Adipocyte (in vitro differentiated cells): ENCODE measurements at places on chromosomes 2 and 18.

DNA sequence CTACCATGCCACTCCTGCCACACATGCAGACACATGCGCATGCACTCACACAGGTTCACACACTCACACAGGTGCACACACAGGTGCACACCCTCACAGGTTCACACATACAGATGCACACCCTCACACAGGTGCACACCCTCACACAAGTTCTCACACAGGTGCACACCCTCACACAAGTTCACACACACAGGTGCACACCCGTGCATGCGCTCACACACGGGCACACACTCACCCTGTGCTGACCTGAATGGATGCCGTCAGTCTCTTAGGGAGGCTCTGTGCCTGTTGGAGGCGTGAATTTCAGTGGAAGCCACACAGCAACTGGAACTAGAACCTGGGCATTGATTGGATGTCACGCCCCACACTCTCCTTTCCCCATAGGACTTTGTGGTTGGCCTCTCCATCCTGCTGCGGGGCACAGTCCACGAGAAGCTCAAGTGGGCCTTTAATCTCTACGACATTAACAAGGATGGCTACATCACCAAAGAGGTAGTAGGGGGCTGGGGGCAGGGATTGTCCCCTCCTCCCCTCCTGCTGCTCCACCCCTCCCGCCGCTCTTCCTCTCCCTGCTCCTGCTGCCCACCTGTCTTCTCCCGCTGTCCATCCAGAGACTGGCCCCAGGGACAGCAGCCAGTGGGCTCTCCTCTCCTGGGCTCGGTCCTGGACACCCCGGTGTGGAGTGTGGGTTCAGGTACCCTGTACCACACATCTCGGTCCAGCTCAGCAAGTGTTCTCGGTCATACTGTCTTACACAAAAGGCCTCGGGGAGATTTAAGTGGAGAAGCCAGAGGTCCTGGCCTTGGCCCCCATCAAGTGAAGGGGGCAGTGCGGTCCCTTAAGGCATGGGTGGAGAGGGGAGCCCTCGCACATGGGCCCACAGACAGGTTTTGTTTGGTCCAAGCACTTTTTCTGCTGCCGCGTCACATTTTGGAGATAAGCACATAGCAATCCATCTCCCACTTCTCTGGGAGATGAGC, 21.0 kb upstream of the FAHD2A start:
- DNase-seq, result no peak

- DNase-seq, result peak; percentile 4
Observed at GRCh38 chr2:232146294-232146693, 184.8 kb downstream of the DIS3L2 start.

- DNase-seq, result no peak
Observed at GRCh38 chr2:128580988-128581848, 262.6 kb upstream of the HS6ST1 start.

GRCh38 chr2:79972661-79973060, 331.9 kb downstream of the LRRTM1 start:
- no peak for DNase-seq

DNA sequence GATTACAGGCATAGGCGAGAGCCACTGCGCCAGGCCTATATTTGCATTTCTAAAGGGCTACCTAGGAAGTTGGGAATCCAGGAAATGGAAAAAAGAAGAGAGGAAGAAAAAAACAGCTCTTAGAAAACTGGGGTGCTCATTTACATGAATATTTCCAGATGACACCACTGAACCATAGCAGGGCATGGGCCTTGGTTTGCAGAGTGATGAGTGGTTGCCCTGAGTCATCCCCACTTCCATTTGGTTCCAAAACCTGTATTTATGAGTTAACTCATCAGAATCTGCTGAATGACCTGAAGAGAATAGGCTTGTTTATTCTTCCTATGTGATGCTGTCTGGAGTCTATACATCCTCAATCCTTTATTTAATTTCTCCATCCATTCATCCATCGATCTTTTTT, 36.2 kb downstream of the EHD3 start:
- peak; percentile 40 for DNase-seq

- no peak for DNase-seq
Observed at GRCh38 chr2:200453853-200454534, 55.9 kb downstream of the KCTD18 start.

DNA sequence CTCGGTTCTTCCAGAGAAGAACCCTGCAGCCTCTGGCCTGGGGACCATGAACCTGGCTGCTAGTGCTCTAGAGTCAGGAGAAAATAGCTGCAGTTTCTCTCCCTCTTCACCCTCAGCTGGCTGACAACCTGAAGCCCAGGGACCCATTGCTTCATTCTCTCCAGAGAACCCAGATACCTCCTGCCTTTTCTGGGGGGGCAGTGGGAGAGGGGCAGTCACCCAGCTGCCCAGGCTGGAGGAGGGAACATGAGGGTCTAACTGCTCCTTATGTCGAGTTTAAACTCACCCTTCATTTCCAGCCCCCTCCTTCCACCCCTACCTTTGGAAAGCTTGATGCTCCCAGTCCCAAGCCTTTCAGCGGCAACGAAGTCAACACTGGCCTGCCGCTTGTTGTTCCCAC, 7.6 kb upstream of the ZFAND2B start:
- DNase-seq, result no peak

DNA sequence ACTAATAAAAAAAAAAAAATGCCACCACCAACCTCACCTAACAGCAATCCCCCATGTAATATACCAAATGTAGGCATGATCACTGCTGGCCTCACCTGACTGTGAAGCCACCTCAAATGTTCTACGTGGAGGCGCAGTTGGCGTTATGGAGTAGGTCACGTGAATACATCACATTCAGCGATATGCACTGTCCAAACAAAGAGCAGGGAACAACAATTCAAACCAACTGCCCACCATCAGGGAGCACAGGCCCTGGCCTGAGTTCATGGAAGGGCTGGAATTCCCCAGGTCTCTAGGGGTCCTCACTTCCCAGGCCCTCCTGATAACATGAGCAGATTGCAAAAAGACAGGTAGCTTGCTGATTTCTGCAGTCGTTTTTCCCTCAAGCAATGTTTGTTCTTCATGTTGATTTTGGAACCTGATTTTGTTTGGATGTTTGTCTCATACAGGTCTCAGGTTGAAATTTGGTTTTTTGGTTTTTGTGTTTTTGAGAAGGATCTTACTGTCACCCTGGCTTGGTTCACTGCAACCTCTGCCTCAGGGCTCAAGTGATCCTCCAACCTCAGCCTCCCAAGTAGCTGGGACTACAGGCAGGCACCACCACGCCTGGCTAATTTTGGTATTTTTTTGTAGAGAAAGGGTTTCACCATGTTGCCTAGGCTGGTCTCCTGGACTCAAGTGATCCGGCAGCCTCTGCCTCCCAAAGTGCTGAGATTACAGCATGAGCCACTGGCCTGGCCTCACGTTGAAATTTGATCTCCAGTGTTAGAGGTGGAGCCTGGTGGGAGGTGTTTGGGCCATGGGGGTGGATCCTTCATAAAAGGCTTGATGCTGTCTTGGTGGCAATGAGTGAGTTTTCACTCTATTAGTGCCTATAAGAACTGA, 15.5 kb downstream of the TBC1D8 start:
- no peak for DNase-seq

DNA sequence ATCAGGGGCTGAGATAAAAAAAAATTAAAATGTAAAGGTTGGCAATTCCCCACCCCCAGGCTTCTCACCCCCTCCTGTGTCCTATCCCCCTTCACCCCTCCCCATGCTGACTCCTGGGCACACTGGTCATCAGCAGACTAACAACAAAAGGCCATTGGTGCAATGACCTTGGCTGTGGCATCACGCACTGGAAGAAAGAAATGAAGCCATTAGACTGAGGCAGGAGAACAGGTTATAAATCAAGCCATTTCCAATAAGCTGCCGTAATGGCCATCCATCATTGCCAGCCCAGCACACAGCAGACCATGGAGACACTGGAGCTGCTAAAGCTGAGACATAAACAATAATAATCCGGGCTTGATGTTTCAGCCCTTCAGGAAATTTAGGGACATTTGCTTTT, 342.4 kb upstream of the ETAA1 start:
- DNase-seq, result no peak

- no peak for DNase-seq
Observed at GRCh38 chr2:108612153-108612513, 77.9 kb downstream of the LIMS1 start.

- DNase-seq, result no peak
Observed at GRCh38 chr2:112494828-112495227, 12.9 kb downstream of the TTL start.

GRCh38 chr18:43855376-43855775, 578.1 kb upstream of the SYT4 start:
- no peak for DNase-seq

DNA sequence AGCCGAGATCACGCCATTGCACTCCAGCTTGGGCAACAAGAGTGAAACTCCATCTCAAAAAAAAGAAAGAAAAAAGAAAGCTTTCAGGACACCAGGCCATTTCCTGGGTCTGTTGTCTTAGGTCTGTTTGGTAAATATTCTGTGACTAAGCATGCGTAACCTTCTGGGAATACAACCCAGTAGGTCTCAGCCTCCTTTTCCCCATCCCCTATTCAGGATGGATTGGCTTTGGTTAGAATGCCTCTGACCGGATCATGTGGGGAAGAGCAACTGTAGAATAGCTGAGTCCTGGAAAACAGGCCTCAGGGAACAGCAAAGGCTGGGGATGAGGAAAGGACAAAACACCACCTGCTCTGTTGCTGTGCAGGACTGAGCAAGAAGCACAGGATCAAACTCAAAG, 1.6 kb upstream of the PDCL3 start:
- no peak for DNase-seq

- no peak for DNase-seq
Observed at GRCh38 chr18:67081482-67082211, 434.9 kb downstream of the DSEL start.

DNA sequence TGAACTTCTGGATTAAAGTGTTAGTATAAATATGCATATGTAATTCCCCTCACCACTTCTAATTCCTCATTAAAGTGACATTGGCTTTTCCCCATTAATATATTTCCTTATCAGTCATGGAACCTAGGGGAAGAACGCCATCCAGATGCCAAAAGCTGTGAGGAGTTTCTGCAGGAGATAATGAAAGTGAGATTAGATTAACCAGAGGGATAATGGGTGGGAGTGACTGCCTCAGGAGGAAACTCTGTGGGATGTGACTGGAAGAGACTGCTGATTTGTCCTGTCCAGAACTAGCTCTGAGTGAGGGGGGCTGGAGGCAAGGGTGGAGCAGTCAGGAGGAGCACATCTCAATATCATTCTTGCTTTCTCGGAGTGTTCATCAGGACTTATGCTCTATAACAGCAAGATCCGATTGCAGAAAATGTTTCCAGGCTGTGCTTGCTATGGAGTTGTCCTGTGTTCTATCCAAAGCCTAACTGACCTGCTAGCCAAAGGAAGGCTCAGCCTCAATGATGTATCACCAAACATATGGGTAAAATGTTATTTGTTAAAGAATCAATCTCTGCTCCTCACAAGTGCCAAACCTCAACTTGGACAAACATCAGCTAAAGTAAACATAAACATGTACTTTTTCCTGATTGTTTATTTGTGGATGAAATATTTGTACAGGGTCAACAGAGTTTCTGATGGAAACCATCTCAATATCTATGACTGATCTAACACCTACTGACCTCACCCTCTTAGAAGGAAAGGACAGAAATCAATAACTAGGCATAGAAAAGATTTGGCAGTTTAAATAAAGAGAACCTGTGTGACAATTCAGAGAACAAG, 118.5 kb downstream of the ASXL3 start:
- DNase-seq, result no peak

DNA sequence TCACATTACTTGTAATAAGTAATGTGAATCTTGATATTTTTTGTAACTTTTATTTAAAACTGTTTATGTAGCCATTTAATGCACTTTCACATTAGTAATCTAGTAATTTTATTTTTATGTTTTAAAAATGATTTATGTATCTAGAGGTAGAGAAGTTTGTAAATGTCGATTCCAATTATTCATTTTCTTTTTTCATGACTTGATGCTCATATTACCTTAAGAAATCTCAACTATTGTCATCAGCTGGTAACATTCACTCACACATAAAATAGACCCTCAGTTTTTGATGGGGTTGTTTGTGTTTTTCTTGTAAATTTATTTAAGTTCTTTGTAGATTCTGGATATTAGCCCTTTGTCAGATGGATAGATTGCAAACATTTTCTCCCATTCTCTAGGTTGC, 351.7 kb upstream of the CDH7 start:
- no peak for DNase-seq

- DNase-seq, result no peak
Observed at GRCh38 chr2:113876503-113877387, 13.1 kb upstream of the ACTR3 start.

DNA sequence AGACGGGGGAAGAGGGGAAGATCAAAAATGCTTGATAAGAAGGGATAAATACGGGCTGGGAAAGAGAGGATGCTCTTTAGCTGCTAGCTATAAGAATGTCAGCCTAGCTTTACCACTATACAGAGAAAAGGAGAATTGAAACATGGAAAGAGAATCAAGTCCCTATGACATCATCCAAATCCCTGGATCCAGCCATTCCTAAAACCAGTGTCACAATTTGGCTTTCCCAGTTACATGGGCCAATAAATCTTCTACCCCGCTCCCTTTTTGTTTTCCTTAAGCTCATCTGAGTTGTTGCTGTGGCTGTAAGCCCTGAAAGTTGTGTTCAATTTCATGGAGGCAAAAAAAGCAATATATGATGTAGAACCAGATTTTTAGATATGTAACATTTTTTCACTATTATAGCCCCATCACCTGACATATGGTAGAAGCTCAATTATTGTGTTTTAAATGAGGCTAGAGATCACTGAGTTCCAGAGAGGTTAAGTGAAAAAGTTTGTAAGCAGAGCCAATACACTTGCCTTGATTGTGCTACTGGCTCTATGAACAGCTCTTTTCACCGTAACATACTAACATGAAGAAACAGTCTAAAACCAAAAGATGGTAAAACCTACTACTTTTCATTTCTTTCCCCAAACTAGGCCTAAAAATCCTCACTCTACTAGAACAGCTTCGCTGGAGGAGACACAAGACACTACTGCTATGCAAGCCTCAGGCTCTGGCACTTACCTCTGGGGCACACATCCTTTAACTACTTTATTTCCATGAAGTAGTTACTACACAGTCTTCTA, 4.3 kb downstream of the HNRNPLL start:
- DNase-seq, result no peak

DNA sequence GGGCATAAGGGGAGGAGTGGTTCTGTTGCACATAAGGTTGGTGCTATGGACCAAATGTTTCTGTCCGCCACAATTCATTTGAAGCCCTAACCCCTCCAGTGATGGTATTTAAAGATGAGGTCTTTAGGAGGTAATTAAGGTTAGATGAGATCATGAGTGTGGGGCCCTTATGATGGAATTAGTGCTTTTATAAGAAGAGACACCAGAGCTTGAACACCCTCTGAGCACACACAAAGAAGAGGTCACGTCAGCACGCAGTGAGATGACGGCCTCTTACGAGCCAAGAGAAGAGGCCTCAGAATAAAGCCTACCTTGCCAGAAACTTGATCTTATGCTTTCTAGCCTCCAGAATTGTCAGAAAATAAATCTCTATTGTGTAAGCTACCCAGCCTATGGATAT, 386.4 kb upstream of the CYRIA start:
- DNase-seq, result no peak

DNA sequence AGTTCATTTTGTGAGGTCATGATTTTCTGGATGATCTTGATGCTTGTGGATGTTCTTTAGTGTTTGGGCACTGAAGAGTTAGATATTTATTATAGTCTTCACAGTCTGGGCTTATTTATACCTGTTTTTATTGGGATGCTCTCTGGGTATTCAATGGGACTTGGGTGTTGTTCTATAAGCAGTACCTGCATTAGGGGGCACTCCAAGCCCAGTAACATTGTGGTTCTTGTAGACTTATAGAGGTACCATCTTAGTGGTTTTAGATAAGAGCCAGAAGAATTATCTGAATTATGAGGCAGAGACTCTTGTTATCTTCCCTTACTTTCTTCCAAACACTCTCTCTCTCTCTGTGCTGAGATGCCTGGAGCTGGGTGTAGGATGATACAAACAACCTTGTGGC, 470.0 kb downstream of the PIK3C3 start:
- DNase-seq, result no peak

GRCh38 chr18:41790687-41791086, 164.3 kb upstream of the PIK3C3 start:
- no peak for DNase-seq
